ENCODE measurements at places on chromosomes 1 and 21.

GRCh38 chr1:222387007-222387814, 160.7 kb downstream of the HHIPL2 start:
- DNase-seq, result no peak

- no peak for DNase-seq
Observed at GRCh38 chr1:100322436-100323211, 29.7 kb upstream of the CDC14A start.

DNA sequence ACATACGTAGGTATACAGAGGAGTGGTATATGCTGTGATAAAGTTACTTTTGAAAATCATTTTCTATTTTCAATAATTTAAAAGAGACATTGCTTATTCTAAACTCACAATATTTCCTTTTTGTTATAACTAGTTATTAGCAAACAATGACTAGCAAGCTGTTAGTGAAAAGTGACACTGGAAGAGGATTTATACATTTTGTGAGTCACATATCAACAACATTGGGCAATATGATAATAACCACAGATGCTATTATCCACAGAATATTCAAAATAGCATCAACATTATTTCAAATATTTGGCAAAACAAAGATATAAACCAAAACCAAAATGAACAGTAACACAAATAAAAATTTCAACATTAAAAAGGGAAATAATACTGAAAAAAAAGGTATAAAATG, 104.0 kb upstream of the HP1BP3 start:
- no peak for DNase-seq

DNA sequence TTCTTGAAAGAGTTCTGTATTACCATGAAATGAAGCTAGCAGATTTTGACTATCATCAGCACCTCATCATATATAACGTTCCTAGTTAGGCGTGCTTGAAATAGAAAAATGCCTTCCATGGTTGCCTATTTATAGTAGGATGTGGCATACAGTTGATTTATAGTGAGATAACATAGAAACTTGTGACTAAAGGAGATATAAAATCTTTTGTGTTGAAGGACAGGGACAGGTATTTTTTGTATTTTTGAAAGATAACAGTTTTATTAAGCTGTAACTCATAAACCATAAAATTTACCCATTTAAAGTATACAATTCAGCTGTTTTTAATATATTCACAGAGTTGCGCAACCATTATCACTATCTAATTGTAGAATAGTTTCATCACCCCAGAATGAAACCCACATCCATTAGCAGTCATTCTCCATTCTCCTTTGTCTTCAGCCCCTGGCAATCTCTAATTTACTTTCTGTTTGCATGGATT, 19.3 kb downstream of the SPEN start:
- DNase-seq, result no peak

- DNase-seq, result no peak
Observed at GRCh38 chr1:164693564-164694359, 134.8 kb downstream of the PBX1 start.

GRCh38 chr1:51469518-51469917, 49.5 kb downstream of the EPS15 start:
- DNase-seq, result no peak

GRCh38 chr1:35499652-35500176, 57.5 kb downstream of the KIAA0319L start:
- DNase-seq, result no peak

DNA sequence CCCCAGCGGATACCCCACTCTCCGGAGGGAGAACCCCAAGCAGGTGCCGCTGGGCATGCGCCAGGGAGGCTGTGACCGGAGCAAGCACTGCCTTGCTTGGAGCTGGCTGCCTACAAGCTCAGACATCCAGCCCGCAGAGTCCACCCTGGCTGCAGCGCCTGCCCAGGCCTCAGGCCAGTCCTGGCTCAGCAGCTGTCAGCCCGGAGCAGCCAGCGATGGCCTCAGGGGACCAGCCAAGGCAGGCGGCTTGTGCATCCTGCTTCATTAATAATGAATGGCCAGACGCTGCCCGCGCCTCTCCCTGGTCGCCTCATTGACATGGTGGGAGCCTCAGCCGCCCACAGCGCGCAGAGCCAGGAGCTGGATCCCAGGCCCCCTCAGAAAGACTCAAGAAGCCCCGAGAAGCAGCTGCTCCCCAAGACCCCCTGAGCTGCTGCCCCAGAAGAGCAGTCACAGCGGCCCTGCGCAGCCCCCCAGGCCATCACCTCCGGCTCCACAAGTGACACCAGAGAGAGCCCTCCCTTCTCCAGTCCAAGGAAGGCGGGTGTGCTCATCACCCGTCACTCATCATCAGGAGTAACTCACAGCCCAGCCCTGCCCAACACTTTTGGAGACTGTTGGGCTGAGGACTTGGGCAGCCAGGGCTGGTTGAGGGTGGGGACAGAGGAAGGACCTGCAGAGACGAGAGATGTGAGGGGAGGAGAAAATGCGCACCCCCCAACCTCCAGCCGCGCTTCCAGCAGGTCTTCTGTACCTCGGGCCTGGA, 19.6 kb downstream of the KCNAB2 start:
- DNase-seq, result no peak

DNA sequence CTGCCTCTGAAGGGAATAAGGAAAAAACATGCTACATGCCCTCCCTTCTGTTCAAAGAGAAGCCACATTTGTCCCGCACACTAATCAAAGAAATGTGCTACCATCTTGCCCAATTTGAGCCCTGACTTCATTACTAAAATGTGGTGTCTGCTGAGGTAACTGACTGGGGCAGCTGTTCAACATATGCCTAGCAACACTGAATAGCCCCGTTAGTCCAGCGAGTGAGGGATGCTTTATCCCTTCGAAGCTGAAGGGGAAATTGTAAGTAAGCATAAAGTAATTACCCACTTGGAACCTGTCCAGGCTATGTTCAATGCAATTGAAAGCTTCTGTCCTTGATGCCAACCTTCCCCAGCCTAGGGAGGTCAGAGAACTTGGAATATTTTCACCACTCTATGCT, 310.6 kb downstream of the SEC16B start:
- no peak for DNase-seq

DNA sequence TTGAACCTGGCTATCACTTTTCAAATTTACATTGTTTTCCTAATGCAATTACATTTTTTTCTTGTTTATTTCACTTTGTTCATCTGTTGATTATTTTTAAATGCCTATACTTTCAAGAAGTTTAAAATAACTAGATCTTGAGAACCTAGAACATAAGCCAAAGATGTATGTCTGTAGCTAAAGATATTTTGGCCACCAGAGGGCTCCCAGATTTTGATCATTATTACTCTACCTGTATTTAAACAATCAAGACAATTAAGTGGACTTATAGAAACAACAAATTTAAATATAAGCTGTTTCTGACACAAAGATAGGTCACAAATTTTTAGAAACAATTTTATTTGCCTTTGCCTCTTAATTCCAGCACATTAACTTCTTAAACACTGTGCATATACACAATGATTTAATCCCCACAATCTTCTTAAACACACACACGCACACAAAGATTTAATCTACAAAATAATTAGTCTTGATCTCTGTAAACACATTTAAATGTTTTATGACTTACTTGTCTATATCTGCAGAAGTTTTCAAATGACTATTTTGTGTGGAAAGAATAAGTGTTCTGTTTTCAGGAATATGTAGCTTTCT, 380.0 kb downstream of the DSCAM start:
- DNase-seq, result no peak

GRCh38 chr1:160628799-160629263, 18.0 kb downstream of the SLAMF1 start:
- DNase-seq, result no peak

DNA sequence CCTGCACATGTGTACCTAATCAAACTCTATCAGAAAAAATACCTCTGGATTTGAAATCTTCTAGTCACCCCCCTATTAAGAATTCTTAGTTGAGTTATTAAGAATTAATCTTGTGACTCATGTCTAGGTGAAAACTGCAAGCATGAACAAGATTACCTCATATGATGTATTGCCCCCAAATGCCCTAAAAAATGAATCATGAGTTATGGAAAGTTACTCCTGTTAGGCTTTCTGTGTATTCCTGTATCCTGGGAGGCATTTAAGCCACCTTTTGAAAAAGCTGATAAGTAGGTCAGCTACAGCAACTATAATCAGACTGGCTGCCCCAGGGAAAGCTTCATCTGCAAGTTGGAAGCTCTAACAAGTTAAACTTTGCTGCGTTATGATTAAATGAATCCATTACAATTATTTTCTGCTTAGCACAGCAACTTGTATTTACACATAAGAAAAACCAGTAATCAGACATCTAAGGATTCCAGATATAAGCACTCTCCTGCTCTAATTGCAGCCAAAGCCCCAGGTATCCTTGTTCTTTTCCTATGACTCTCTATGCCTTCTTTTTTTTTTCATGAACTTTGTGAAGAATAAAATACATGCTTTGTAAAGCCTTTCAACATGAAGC, 147.7 kb downstream of the NTPCR start:
- no peak for DNase-seq
